Choroid plexus epithelial cell (primary cell): ENCODE measurements at places on chromosomes 2 and 18.
A peak's percentile ranks its signal among the peaks of the same experiment; 100 is the strongest.

GRCh38 chr2:189350540-189351209 is 90.6 kb upstream of the WDR75 start:
- DNase-seq = peak; percentile 98

GRCh38 chr2:85181134-85181631 is 48.0 kb downstream of the TCF7L1 start:
- DNase-seq = no peak

GRCh38 chr2:46076251-46076650 is 221.0 kb upstream of the EPAS1 start:
- no peak for DNase-seq

DNA sequence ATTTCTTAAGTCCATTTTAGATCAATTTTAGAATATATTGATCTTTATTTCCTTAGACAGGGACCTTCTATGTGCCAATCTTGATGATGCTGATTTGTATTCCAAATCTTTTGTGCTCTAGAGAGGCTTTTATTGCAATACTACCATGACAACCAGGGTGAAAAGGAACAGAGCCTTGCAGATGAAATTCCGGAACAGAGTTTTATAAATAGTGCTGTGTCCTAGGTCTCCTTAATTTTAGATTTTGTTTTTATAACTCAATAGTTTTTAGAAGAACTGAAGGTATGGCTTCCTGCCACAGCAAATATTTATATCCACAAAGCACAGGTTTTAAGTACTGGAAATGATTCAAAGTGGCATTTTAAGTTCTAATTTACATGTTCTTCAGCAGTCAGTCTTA is 160.2 kb downstream of the PMAIP1 start:
- peak; percentile 14 for DNase-seq

- peak; percentile 48 for DNase-seq
These were observed 79.8 kb downstream of the XRCC5 start for GRCh38 chr2:216188956-216189355.

- no peak for DNase-seq
These were observed 67.2 kb upstream of the SP5 start for GRCh38 chr2:170647741-170648436.

DNA sequence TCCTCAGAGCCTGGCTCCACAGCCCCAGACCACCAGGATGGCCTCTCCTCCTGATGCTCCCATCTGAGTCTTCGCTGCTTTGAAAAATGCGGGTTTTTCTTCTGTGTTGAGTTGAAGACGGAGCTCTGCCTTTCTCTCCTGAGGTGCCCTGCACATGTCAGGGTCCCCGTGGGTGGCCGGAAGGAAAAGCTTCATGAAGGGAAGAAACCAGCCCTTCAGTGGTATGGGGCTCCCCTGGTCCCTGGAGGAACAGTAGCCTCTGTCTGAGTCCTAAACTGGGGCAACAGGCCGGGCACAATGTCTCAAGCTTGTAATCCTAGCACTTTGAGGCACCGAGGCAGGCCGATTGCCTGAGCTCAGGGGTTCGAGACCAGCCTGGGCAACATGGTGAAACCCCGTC is 54.7 kb upstream of the CAB39 start:
- no peak for DNase-seq

DNA sequence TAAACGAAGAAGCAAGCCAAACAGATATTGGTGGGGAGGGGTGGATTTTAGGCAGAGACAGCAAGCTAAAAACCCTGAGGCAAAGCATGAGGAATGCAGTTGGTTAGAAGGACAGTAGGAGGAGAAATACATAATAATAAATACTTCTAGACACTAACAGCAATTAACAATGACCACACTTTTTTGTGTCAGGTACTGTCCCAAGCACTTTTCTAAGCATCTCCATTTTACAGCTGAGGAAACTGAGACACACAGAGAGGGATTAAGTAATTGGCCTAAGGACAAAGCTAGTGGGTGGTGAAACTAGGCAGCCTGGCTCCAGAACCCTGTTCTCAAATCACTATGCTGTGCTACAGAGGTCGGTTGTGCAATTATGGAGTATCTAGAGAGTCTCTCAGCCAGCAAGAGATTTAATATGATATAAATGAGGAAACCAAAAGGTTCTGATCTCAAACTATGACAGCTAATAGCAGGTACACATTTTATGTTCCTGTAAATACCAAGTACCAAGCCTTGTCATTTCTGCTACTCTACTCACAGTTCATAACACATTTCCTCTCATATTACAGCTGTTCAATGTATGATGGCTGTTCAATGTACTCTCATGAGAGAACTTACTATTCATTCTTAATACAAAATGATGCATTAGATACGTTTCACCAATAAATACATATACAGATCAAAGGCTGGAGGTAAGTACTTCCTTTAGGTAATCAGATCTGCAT is 5.3 kb downstream of the MAP4K3 start:
- DNase-seq = peak; percentile 66

DNA sequence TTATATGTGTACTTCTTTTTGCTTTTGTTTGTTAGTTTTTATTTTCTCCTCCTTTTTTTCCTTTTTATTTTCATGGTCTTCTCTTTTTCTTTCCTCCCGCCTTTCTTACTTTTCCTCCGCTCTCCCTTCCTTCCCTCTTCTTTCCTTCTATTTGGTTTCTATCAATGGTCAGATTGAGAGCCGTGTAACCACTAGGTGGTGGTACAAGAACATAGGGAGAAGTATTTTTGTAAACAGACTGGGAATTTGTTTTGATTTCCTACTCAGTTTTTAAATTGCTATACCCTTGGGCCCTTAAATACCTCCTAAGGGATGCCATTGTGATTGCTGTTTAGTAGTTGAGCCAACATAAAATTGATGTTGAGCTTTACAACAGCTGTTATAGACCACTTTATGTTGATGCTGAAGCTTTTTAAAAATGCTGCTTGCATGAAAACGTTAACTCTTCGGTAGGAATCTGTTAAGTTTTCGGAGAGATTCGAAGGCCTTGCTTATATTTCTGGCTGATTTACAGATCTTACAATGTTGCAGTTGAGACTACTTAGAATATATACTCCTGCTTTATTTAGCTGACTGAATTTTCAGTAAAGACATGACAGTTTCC is 124.2 kb downstream of the UBE2E3 start:
- DNase-seq = peak; percentile 89

GRCh38 chr2:176091329-176092258 is 927 bp upstream of the HOXD13 start:
- no peak for DNase-seq

DNA sequence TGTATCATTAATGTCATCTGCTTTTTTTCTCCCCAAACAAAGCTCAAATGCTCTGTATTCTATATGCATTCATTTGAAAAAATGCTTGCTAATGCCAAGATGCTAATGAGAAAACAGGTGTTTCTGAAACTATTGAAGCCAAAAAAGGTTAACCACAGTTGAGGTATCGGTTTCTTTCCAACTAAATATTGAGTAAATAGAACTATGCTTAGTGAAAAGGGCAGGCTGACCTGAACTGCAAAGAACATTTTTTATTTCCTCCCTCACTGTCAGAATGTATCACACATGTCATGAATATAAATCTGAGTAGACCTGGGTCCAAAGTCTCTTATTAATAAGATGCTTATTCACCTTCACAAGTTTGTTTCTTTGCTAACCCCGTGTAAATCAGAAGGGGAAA is 866.6 kb downstream of the CPS1 start:
- no peak for DNase-seq

DNA sequence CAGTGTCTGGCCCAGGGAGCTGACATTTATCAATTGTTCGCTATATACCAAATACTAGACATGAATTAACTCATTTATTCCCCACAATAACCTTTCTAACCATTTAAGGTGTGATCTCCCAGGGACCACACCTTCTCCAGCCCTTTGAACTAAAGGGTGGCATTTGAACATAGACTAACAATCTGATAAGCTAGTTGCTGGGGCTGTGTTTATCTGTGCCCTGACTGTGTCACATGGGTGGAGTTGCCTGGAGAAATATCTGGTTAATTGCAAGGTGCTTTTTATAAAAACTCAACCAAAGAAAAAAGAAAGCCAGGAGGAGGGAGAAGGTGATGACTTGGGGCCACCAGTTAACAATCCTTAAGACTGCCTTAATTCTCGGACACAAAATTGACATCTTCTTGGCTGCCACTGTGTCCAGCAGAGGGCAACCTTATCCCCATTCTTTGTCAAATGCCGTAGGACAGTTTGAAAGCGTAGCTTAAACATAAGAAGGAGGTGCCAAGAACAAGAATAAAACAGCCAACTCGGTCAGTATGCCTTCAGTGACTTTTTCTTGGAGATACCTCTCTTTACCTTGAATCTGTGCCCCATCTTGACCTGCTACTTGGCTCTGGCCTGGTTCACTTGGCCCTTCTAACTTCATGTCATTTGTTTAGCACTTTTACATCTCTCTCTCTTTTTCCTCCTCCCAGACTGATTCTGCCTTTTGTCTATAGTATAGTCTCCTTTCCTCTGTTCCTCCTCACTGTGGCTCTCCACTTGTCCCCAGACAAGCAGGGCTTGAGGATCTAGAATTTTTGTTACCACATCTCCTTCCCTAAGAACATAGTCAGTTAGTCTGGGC is 183.4 kb downstream of the MYO3B start:
- DNase-seq = peak; percentile 76

DNA sequence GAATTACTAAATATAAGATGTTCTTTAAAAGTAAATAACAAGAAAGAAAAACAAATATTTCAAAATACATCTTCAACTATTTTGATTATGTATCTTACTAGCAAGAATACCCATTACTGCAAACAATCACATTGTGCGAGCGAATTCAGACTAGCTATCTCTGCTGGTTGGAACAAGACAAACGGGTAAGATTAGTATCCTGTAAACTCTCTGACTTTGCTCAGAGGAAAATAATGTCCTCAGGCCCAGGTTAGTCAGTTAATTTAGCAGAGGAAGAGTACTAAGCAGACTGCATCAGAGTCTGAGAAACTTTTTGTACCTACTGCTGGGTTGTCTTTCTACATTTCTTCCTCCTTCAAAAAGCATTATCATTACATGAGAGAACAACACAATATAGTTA is 50.4 kb upstream of the MCM6 start:
- no peak for DNase-seq

DNA sequence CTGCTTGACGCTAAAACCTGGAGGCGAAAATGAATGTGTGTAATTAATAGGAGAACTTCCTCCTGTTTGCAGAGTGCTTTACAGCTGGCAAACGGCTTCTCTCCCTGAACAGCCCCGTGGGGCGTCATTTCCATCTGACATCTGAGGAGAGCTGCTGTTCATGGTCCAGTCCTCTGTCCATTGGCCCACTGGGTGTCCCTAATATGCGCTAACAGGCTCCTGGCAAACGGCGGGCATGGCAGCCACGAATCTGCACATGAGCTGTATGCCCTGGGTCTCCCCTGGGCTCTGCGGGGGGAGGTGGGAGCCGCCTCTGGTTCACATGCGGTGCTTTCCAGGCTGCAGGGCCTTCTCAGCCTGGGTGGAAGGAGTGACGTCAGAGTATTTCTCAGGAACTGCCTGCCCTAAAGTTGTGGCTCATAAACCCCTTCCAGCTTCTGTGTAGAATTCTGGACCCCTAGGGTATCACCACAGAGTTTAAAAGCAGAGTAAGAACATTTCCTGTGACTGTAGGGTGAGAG is 73.2 kb downstream of the LRRFIP1 start:
- peak; percentile 93 for DNase-seq

DNA sequence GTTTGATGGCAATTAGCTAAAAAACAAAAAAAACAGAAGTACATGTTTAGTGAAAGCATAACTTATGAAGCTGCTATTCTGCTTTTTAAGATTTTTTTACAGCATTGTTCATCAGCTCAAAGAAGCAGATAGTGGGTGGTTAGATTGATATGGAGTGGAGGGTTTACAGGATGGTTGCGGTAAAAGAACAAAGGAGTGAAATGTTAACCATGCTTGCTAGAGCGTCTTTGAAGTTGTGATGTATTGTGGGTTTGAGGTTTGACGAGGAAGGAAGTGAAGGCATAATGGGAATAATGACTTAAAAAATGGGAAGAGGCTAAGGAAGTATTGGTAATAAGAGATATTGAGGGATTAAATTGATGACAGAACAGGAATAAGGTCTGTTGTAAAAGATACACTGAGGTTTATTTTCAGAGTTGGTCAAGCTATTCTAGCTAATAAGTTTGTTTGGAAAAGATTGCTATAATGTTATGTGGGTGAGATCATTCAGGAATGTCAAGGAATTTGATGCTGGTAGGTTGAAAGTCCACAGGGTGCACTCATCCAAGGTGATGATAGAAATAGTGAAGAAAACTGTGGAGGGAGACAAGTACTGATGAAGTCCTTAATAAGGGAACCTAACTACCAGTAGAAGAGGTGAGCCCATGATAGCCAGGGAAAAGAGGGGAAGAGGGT is 14.6 kb downstream of the SPOPL start:
- peak; percentile 63 for DNase-seq

DNA sequence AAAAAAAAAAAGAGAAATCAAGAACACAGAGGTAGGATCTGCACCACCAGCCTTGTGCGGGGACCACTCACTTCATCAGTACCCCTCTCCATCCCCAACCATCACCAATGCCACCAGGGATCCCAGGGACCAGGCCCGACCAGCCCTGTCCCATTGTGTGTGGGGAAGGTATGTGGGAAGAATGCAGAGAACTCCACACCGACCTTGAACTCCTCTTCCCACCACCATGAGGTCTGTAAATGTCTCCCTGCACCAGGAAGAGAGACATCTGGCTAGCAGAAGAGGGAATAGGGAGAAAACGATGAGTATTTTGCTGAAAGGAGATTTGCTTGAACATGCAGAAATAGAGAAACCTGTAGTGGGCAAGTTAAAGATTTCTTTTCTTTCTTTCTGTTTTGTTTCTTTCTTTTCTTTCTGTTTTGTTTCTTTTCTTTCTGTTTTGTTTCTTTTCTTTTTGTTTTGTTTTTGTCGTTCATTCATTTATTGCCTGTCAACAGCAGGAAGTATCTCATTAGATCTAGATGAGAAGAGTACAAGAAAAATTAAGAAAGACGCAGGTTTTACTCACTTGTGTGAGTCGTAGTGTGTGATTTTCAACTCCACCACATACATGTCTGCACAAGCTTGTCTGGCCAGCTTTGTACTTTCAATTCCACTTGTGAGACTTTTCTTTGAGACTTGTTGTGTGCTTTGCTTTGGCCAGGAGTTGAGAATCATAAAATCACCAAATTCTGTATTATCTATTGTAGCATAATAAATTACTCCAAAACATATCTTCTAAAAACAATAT is 179.8 kb upstream of the HAAO start:
- peak; percentile 57 for DNase-seq

DNA sequence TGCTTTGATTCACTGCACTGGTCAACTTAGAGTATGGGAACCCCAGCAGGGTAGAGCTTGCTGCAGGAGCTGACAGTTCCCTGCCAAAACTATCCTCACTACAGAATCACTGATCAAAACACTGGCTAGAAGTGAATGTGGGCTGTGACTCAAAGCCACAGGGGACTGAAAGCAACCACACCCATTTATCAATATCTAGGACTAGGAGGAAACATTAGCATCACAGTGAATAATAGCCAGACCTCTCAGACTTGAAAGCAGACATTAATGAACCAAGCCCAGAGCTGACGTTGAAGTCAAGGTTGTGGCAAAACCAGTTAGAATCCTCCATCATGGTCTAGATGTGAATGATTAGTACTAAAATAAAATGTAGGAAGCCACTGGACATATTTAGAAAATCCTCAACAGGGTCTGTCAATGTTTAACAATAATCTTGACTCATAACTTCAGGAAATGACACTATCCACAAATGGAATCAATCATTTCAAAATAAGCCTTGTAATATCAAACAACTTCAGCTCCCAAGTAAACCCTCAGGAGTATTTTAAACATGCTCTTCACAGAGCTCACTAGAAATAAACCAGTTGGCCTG is 131.4 kb downstream of the CDH20 start:
- no peak for DNase-seq
